ENCODE measurements at places on chromosomes 13 and 19.

- DNase-seq, result peak; percentile 45
- H3K27ac ChIP-seq, result peak overlapping the region; percentile 76
- peaks cover 31% of the 10 kb centered on the region for H3K27me3 ChIP-seq
- H3K4me1 ChIP-seq, result peaks cover 42% of the 10 kb centered on the region
These were observed 2.1 kb upstream of the PCDH17 start for GRCh38 chr13:57629391-57629804.

GRCh38 chr19:49591731-49592485 is 926 bp downstream of the PRR12 start:
- peak overlapping the region; percentile 91 for H3K27ac ChIP-seq
- H3K4me3 ChIP-seq, result peak overlapping the region; percentile 86
- no peaks in the 10 kb centered on the region for H3K27me3 ChIP-seq
- H3K4me1 ChIP-seq, result peaks cover 20% of the 10 kb centered on the region
- H3K36me3 ChIP-seq, result no peaks in the 10 kb centered on the region
- DNase-seq, result peak; percentile 63

DNA sequence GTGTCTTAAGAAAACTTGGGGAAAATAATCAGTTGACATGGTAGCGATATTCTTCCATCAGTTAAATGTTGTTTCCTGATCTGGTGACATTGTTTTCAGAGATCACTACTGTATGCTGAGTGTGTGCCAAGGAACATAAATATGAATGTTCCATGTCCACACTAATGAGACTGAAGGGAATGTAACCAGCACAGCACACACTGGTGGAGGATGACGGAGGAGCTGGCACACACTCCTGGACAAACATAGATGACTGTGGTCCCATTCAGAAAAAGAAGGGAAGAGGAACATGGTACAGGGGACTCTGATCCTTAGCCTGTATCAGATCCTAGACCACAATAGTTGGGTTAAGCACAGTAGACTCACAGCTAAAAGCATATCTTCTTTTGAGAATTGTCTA is 574.8 kb downstream of the MYO16 start:
- no peaks in the 10 kb centered on the region for H3K4me1 ChIP-seq
- no peaks in the 10 kb centered on the region for H3K27me3 ChIP-seq
- no peak for DNase-seq
- H3K36me3 ChIP-seq, result no peaks in the 10 kb centered on the region
- no peak overlapping the region for H3K4me3 ChIP-seq
- no peak overlapping the region for H3K27ac ChIP-seq

- H3K4me1 ChIP-seq, result no peaks in the 10 kb centered on the region
- no peak overlapping the region for H3K27ac ChIP-seq
- no peaks in the 10 kb centered on the region for H3K27me3 ChIP-seq
These were observed 30.4 kb downstream of the NOTCH3 start for GRCh38 chr19:15170345-15170744.

DNA sequence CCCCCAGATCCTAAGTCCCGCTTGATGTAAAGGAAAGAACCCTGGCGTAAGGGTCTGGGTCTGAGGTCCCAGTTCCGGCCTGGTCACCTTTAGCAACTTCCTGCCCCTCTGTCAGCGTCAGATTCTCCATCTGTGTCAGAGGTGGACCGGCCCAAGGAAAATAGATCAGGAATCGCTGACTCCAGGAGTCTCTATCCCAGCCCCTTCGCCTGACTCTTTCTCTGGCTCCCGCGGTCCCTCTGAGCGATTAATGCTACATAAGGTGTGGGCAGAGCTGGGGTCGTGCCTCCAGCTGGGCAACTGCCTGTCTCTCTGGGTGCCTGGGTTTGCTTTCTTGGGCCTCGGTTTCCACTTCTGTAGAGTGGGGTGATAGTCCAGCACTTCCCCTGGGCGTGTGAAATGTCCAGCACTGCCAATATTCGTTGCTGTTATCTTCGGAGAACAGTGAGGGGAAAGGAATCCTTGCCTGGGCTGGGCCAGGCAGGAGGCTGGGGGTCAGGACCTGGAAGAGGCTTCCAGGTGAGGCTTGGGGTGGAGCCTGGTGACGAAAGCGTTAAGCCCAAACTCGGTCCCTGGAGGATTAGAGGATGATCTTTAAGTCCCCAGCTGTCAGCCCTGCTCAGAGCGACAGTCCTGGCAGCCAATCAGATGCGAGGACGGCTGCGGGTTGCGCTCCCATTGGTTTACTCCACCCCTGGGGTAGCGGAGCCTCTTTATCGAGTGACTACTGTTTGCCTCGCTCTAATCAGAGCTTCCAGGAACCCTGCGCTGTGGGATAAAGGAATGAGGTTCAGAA is 767 bp downstream of the ABCA7 start:
- peak; percentile 83 for DNase-seq
- H3K27me3 ChIP-seq, result no peaks in the 10 kb centered on the region
- H3K36me3 ChIP-seq, result peaks cover 14% of the 10 kb centered on the region

DNA sequence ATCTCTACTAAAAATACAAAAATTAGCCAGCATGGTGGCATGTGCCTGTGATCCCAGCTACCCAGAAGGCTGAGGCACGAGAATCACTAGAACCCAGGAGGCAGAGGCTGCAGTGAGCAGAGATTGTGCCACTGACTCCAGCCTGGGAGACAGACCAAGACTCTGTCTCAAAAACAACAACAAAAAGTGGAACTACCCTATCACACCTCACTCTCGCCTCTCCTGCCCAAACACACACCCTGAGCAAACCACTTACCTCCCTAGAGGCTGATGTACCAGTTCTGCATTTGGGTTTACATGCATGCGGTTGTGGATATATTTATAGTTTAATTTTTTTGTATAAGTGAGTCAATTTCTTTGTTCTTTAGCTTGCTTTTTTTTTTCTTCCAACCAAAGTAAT is 7.7 kb upstream of the PTOV1 start:
- DNase-seq, result no peak
- peaks cover 24% of the 10 kb centered on the region for H3K36me3 ChIP-seq
- no peak overlapping the region for H3K4me3 ChIP-seq
- H3K4me1 ChIP-seq, result no peaks in the 10 kb centered on the region

DNA sequence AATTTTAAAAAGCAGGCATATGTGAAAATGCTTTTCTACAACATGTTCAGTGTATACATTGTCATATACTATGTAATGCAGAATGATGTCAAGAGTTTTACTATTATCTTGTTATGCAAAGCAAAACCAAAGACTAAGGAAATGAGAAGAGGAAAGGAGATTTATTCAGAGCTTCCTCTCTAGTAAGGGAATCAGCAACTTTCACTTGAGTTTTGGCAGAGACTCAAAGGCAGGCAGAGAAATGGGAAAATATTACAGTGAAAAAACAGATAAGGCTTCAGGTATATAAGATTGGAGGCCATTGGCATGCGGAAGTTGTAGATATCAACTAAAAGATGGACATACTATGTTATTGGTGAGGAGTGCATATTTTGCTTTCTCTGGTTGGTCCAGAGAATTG is 512.0 kb upstream of the PCDH20 start:
- H3K27me3 ChIP-seq, result peaks cover 4% of the 10 kb centered on the region
- H3K27ac ChIP-seq, result no peak overlapping the region
- no peaks in the 10 kb centered on the region for H3K36me3 ChIP-seq

- H3K27me3 ChIP-seq, result no peaks in the 10 kb centered on the region
- peaks cover 8% of the 10 kb centered on the region for H3K4me1 ChIP-seq
- DNase-seq, result no peak
- peaks cover 34% of the 10 kb centered on the region for H3K36me3 ChIP-seq
- no peak overlapping the region for H3K4me3 ChIP-seq
- H3K27ac ChIP-seq, result no peak overlapping the region
These were observed 13.0 kb downstream of the ZBTB7A start for GRCh38 chr19:4053423-4054324.

DNA sequence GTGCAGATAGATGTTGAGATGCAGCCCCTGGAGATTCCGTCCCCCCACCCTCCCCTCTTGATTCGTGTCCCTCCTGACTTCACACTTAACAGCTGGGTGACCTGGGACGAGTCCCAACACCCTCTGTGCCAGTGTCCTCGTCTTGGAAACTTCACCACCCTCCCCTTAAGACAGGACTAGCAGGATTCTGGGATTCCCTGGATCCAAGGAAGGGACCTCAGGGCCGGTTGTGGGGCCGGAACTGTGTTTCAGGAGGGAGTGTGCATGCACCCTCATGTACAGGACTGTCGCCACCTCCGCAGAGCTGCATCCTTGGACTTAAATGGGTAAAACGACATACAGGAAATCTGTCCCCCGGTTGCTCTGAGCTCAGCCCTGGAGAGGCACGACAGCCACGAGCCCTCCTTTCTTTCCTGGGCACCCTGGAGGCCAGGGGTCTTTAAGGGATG is 990 bp downstream of the MYO9B start:
- no peak for DNase-seq
- no peaks in the 10 kb centered on the region for H3K27me3 ChIP-seq
- peak overlapping the region; percentile 94 for H3K4me3 ChIP-seq
- no peaks in the 10 kb centered on the region for H3K36me3 ChIP-seq
- peak overlapping the region; percentile 83 for H3K27ac ChIP-seq

DNA sequence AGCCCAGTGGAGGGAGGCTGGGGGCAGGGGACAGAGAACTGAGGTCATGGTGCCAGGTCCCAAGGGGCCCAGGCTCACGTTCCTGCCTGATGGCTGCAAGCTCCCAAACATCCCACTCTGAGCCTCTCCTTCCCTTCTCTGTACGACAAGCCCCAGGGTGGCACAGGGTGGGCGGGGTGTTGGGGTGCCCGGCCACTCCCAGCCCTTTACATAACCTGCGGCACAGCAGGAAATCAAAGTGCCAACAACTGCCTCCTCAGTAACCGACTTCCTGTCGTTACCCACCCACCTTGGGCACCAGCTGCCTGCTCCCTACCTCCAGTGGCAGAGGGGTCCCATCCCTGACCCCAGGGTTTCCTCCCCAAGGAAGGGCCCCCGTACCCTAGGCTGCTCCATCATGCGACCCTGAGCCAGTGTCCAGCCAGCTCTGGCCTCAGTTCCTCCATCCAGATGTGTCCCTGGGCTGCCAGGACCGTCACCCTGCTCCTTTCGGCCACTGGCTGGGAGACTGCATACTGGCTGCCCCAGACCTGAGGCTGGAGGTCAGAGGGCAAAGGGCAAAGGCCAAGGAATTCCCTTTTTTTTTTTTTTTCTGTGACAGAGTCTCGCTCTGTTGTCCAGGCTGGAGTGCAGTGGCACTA is 27.7 kb upstream of the NFIC start:
- H3K4me1 ChIP-seq, result no peaks in the 10 kb centered on the region
- no peak for DNase-seq
- H3K4me3 ChIP-seq, result no peak overlapping the region
- H3K27ac ChIP-seq, result no peak overlapping the region
- peaks cover 32% of the 10 kb centered on the region for H3K27me3 ChIP-seq

DNA sequence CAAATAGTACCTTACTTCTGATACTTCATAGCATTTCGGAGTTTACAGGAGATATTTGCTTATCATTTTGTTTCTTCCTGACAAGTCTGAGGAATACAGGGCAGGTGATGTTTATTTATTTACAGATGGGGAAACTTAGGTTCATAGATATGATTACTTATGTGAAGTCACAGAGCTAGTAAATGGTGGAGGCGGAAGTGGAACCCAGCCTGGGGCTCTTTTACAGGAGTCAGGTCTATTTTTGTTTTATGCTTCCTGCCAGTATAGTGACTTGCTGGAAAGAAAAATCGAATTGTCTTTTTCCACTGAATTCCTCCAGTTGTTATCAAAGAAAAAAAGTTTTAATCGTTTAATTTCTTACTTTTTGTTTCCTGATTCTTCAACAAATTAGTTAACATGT is 66.5 kb downstream of the DGKH start:
- H3K27me3 ChIP-seq, result no peaks in the 10 kb centered on the region
- no peak for DNase-seq
- H3K36me3 ChIP-seq, result no peaks in the 10 kb centered on the region
- H3K4me3 ChIP-seq, result no peak overlapping the region
- peaks cover 18% of the 10 kb centered on the region for H3K4me1 ChIP-seq

- no peaks in the 10 kb centered on the region for H3K27me3 ChIP-seq
- DNase-seq, result no peak
- peak overlapping the region; percentile 73 for H3K4me3 ChIP-seq
These were observed 10.5 kb downstream of the TNFRSF19 start for GRCh38 chr13:23580684-23581060.

DNA sequence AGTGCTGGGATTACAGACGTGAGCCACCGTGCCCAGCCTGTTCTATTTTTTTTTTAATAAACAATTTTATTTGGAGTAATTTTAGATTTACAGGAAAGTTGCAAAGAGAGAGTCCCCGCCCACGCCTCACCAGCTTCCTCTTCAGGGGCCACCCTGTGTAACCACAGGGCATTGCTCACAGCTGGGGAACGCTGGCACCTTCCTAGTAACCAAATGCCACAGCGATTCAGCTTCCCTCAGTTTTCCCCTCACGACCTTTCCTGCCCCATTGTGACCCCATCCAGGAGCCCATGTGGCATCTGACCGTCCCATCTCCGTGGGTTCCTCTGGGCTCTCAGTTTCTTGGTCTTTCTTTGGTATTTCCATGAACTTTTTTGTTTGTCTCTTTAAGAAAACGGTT is 83.9 kb downstream of the GNG7 start:
- H3K4me1 ChIP-seq, result no peaks in the 10 kb centered on the region
- H3K27me3 ChIP-seq, result peaks cover 2% of the 10 kb centered on the region
- no peak for DNase-seq
- no peak overlapping the region for H3K4me3 ChIP-seq
- no peak overlapping the region for H3K27ac ChIP-seq
- H3K36me3 ChIP-seq, result no peaks in the 10 kb centered on the region

- H3K27me3 ChIP-seq, result no peaks in the 10 kb centered on the region
- no peak for DNase-seq
- H3K4me1 ChIP-seq, result peaks cover 13% of the 10 kb centered on the region
These were observed 23.0 kb upstream of the NDFIP2 start for GRCh38 chr13:79457948-79458347.

GRCh38 chr13:77975358-77976042 is 56.9 kb upstream of the EDNRB start:
- H3K27ac ChIP-seq, result no peak overlapping the region
- no peak overlapping the region for H3K4me3 ChIP-seq
- H3K36me3 ChIP-seq, result peaks cover 4% of the 10 kb centered on the region
- DNase-seq, result no peak

GRCh38 chr19:7622933-7623685 is 6.2 kb downstream of the XAB2 start:
- no peak for DNase-seq
- no peak overlapping the region for H3K27ac ChIP-seq
- H3K4me3 ChIP-seq, result no peak overlapping the region
- H3K27me3 ChIP-seq, result no peaks in the 10 kb centered on the region

- no peak for DNase-seq
- peaks cover 5% of the 10 kb centered on the region for H3K4me1 ChIP-seq
- H3K27me3 ChIP-seq, result peaks cover 23% of the 10 kb centered on the region
- no peaks in the 10 kb centered on the region for H3K36me3 ChIP-seq
These were observed 17.1 kb upstream of the S1PR4 start for GRCh38 chr19:3161453-3161852.

- H3K27ac ChIP-seq, result no peak overlapping the region
- no peaks in the 10 kb centered on the region for H3K36me3 ChIP-seq
- peaks cover 21% of the 10 kb centered on the region for H3K27me3 ChIP-seq
- H3K4me1 ChIP-seq, result no peaks in the 10 kb centered on the region
- no peak overlapping the region for H3K4me3 ChIP-seq
These were observed 424.4 kb downstream of the FGF14 start for GRCh38 chr13:101977475-101977874.

- DNase-seq, result no peak
- peak overlapping the region; percentile 84 for H3K27ac ChIP-seq
- H3K36me3 ChIP-seq, result peaks cover 10% of the 10 kb centered on the region
- no peaks in the 10 kb centered on the region for H3K27me3 ChIP-seq
These were observed 872 bp downstream of the FARSA start for GRCh38 chr19:12932392-12933286.

Data from mesothelial cell of epicardium (in vitro differentiated cells).